ENCODE measurements at places on chromosomes 3 and 15. TPM values are rescaled to one million over a fixed set of nuclear protein-coding genes. Genes with fewer than 3 reads are reported as not detected.
A peak's percentile ranks its signal among the peaks of the same experiment; 100 is the strongest.

ARGFX gene
- not detected for total RNA-seq

TIMP4 gene
- total RNA-seq = 0.15 TPM

MGLL gene
- 0.12 TPM for total RNA-seq

PLA2G4F gene
- not detected for total RNA-seq

DNA sequence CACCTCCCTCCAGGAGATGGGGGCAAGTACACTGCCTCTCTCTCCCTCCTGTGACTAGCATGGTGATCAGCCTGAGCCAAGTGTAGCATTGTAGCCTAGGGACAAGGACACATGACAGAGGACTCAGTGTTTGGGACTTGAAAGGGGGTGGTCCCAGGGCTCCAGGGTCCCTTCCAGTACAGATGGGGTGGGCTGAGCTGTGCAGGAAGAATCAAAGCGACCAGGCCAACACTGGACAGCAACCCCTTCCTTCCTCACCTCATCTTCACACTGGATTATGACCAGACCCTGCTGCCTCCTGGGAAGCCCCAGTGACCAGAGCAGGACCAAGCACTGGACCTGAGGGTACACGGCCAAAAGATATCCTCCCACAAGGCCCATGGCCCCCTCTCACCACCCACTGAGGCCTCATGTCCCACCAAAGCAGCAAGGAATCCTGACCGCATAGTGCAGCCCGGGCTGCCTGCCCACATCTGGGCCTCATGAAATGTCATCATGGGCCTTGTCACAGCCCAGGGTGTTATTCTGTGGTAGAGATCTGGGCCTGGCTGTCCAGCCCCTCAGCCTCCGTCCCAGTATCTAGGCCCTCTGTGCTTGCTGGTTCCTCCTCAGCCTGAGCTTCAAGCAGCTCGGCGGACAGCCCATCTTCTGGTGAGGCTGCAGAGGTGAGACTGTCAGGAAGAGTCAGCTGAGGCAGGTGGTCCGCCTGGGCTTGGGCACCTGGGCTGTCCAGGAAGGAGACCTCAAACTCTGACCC lies 9.5 kb downstream of the GORASP1 start:
- H3K36me3 ChIP-seq = no peaks in the 10 kb centered on the region
- H3K27me3 ChIP-seq = no peaks in the 10 kb centered on the region
- H3K27ac ChIP-seq = no peak overlapping the region
- no peak for DNase-seq
- H3K4me3 ChIP-seq = no peak overlapping the region

DNA sequence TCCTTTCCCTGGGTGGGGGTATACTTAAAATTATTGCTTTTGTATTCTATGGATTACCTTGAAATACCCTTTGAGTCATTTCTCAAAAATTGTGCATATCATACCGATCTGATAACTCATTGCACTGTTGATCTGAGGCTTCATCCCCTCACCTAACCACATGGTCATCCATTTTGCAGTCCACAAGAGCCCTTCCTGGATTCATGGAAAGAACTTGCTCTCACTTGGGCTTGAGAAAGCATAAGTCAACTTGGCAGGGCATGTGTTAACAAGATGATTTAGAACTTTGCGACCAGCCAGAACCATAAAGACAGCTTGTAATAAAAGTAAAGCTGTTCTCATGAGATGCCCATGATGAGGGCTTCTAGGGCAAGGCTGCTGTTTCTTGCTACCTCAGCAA lies 22.2 kb downstream of the MME start:
- no peaks in the 10 kb centered on the region for H3K27me3 ChIP-seq
- no peak for DNase-seq
- H3K27ac ChIP-seq = no peak overlapping the region
- no peaks in the 10 kb centered on the region for H3K4me1 ChIP-seq
- no peak overlapping the region for H3K4me3 ChIP-seq

- no peaks in the 10 kb centered on the region for H3K36me3 ChIP-seq
- no peaks in the 10 kb centered on the region for H3K27me3 ChIP-seq
- H3K27ac ChIP-seq = no peak overlapping the region
- H3K4me1 ChIP-seq = peaks cover 6% of the 10 kb centered on the region
- H3K4me3 ChIP-seq = no peak overlapping the region
These were observed 136.1 kb upstream of the SGO1 start for GRCh38 chr3:20322085-20322484.

DNA sequence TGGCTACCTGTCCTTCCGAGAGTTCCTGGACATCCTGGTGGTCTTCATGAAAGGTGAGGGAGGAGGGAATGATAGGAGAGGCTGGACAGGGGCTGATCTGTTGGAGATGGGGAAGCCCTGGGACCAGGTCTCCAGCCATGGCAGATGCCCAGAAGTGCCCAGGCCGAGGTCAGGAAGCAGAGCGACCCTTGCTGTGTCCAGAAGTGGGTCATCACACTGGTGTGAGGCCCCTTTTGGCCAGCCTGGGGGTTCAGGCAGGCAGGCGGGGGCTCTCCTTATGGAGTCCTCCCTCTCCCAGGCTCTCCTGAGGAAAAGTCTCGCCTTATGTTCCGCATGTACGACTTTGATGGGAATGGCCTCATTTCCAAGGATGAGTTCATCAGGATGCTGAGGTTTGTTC lies 17.8 kb downstream of the DUOX1 start:
- H3K36me3 ChIP-seq = no peaks in the 10 kb centered on the region
- H3K27ac ChIP-seq = no peak overlapping the region
- no peak for DNase-seq
- H3K4me3 ChIP-seq = no peak overlapping the region
- H3K4me1 ChIP-seq = peaks cover 7% of the 10 kb centered on the region

DNA sequence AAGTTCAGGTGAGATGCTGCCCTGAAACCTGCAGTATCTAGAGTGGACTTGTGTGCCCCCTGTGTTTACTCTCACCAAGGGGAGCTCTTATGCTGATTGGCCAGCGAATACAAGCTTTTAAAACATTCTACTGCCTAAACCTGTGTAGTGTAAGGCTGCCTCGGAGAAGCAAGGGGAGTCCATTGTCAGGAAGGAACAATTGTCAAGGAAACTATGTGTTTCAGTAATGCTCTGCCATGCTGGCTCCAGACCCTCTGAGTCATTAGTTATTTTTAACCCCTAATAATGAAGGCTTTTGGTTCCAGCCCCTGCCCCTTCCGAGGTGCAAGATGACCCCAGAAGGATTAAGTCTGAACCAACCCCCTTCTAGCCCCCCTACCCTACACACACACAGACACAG lies 66.1 kb upstream of the CHMP2B start:
- no peak overlapping the region for H3K4me3 ChIP-seq
- no peaks in the 10 kb centered on the region for H3K27me3 ChIP-seq
- H3K36me3 ChIP-seq = no peaks in the 10 kb centered on the region
- DNase-seq = no peak
- H3K4me1 ChIP-seq = peaks cover 13% of the 10 kb centered on the region

DNA sequence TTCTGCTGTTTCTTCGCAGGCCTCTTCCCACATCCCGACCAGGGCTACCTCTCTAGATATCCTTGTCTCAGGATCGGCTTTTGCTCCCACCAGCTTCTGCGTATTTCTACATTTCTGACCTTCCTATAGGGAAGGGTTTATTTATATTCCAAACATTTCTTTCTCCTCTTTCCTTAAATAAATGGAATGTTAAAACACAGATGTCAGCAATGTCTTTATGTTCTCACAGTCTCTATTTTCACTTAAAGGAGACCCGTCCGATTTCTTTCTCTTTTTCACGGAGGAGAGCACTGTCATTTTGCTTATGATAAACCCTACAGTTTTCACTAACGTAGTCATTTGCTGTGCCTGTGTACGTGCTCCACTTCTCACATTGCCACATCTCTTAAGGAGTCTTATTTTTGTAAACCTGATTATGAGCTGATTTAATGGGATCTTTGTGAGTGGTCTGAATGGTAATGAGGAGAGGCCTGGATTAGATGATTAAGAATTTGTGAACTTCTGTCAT lies 630 bp downstream of the KIF15 start:
- peaks cover 28% of the 10 kb centered on the region for H3K36me3 ChIP-seq
- peak overlapping the region; percentile 95 for H3K4me3 ChIP-seq
- H3K27ac ChIP-seq = peak overlapping the region; percentile 94
- H3K4me1 ChIP-seq = no peaks in the 10 kb centered on the region
- DNase-seq = no peak
- H3K27me3 ChIP-seq = no peaks in the 10 kb centered on the region

DNA sequence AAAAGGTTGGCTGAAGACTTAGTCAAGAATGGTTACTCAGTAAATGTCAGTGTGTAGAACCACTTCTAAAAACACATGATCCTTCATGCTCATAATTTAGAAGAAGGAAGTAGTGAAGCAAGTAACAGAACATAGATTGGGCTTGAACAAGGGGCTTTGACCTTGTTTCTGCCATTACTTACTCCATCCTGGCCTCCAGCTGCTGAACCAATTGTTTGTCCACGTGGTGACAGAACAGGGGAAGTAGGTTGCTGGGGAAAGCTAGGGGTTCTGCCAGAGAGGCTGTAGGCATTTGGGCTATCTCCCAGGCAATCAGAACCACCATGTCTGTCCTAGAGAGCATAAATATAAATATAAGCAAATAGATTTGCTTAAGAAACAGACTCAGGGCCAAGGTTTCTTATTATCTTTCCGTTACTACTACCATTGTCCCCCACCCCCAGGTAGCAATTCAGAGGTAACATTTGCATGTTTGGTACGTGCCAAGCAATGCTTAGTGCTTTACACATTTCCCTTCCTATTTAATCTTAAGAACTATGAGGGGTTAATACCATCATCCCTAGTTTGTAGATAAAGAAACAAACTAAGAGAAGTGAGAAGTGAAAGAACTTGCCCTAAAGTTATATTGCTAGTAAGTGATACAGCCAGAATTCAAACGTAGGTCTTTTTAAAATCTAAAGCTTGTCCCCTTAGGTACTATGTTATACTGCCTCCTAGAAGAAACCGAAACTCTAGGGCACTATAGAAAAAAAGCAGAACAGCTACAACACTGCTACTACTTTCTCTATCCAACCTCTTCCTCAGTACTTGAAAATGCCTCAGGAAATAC lies 3.0 kb upstream of the SPG11 start:
- H3K4me1 ChIP-seq = peaks cover 7% of the 10 kb centered on the region
- no peaks in the 10 kb centered on the region for H3K27me3 ChIP-seq
- no peaks in the 10 kb centered on the region for H3K36me3 ChIP-seq
- DNase-seq = no peak
- H3K4me3 ChIP-seq = no peak overlapping the region

DNA sequence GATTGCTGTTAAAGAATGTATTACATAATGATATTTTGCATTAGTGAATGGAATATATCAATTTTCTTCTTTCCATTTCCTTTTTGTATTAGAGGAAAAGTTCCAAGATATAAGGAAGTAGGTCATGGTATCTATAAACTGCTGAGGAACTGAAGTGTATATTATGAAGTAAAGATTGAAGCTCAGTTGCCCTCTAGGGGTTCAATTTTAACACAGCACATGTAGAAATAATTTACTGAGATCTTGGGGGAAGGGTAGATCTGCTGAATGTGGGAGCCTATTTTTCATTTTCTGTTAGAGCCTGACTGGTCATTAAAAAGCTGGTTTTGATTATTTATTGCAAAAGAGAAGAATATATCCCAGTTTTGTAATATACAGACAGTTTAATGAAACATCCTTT lies 45.2 kb downstream of the CMC1 start:
- no peaks in the 10 kb centered on the region for H3K36me3 ChIP-seq
- no peak overlapping the region for H3K4me3 ChIP-seq
- peak; percentile 16 for DNase-seq
- H3K27ac ChIP-seq = no peak overlapping the region
